RPMI7951 (cell line): ENCODE measurements at places on chromosomes 4 and X.
A peak's percentile ranks its signal among the peaks of the same experiment; 100 is the strongest.

DNA sequence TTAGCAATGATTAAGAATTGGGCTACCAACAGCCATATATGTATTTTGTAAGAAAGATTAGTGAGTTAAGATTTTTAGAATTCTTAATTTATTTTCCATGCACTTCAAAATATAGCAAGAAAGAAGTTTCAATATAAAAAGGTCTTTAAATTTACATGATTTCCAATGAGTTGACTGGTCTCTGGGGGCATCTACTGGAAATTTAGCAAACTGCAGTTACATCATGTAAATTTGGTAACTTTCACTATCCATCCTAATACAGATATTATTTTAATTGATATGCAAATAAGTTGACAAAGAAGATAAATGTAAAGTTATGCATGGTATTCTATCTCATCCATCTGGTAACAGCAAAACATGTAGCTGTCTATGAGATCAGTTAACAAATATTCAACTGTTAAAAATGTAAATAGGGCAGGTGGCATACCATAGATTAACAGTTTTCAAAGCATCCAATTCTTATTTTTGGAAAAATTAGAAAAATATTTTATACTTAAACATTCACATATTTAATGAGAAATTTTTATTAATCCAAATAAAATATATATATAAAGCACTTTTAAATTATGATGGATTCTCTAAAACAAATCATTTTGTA lies 29.1 kb downstream of the TTC29 start:
- DNase-seq, result peak; percentile 28

GRCh38 chr4:14364953-14365536 lies 637.2 kb upstream of the CPEB2 start:
- DNase-seq, result no peak

- DNase-seq, result no peak
Measured at GRCh38 chr4:14465507-14465906, 536.8 kb upstream of the CPEB2 start.

GRCh38 chr4:115234405-115235093 lies 121.1 kb upstream of the NDST4 start:
- DNase-seq, result no peak

- DNase-seq, result no peak
Measured at GRCh38 chr4:10579648-10580047, 104.9 kb downstream of the CLNK start.

GRCh38 chr4:184402740-184403383 lies 71.5 kb downstream of the IRF2 start:
- DNase-seq, result no peak

DNA sequence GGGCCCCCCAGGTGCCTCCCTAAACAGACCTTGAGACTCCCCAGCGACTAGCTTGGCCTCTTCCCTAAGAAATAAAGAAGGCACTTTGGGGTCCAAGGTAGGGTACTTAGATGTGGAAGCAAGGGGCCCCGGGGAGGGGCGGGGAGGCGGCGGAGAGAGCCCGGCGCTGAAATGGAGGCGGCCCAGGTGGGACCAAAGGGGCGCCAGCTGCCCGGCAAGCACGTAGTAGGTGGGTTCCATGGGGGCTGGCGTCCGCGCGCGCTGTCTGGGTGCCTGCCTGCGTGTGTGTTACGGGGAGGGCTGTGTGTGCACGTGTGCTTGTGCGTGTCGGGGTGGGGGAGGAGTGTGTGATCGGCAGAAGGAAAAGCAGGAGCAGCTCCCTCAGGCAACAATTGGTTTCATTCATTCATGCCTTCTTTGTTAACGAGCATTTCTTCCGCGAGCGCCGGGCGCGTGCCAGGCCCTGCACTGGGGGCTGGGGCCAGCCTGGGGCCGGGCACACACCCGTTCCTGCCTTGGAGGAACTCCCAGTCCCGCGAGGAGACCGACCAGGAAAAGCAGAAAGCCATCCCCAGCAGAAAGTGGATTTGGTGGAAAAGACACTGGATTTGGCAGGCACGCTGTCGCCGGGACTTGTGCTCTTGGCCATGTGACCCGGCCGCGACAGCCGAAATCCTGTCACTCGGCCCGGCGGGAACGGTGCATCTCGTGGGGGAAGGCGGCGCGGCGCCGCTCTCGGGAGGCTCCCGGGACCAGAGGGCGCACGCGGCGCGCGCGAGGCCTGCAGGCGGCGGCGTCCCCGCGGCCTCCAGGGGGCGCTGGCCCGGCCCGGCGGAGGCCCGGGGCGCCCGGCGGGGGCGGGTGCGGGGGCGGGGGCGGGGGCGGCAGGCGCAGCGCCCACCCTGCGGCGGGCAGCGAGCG lies 3.3 kb upstream of the DUSP9 start:
- DNase-seq, result no peak

- no peak for DNase-seq
Measured at GRCh38 chr4:73281396-73281795, 22.8 kb upstream of the ANKRD17 start.

GRCh38 chr4:20422398-20422797 lies 170.7 kb downstream of the SLIT2 start:
- peak; percentile 41 for DNase-seq

GRCh38 chrX:77597511-77597910 lies 150.3 kb downstream of the FGF16 start:
- no peak for DNase-seq

- DNase-seq, result no peak
Measured at GRCh38 chrX:31165241-31166035, 93.6 kb upstream of the FTHL17 start.

GRCh38 chr4:80229590-80229989 lies 32.3 kb downstream of the PRDM8 start:
- DNase-seq, result no peak

DNA sequence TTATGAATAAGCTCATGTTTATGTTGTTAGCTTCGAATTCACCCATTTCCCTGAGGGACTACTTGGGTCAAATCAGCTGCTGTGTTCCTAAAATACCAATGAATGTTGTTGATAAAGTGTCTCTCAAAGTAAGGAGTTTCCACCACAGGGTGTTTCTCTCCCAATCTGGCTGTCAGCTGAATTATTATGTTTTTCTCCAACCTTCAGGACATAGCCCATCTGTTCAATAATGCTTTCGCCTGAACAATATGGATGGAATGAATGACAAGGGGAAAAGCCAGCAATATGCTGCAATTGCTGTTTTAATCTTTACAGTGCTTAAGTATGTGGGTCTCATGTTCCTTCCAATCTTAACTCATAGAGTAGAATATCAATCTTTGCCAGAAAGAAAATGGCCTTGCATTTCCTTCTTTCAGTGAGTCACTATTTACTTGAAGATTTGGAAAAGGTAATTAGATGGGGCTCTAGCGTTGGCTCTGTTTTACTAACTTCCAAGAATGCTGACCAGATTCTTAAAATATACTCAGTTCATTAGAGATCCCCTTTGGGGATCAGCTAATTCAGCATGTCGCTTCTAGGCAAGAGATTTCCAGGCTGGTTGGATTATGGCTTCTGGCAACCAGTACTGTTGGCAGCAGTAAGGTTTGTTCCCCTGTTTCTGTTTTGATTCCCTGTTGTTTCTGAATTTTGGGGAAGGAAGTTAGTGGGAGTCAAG lies 410.5 kb downstream of the PPP3CA start:
- no peak for DNase-seq

GRCh38 chr4:184273166-184274147 lies 55.8 kb upstream of the ENPP6 start:
- DNase-seq, result no peak

DNA sequence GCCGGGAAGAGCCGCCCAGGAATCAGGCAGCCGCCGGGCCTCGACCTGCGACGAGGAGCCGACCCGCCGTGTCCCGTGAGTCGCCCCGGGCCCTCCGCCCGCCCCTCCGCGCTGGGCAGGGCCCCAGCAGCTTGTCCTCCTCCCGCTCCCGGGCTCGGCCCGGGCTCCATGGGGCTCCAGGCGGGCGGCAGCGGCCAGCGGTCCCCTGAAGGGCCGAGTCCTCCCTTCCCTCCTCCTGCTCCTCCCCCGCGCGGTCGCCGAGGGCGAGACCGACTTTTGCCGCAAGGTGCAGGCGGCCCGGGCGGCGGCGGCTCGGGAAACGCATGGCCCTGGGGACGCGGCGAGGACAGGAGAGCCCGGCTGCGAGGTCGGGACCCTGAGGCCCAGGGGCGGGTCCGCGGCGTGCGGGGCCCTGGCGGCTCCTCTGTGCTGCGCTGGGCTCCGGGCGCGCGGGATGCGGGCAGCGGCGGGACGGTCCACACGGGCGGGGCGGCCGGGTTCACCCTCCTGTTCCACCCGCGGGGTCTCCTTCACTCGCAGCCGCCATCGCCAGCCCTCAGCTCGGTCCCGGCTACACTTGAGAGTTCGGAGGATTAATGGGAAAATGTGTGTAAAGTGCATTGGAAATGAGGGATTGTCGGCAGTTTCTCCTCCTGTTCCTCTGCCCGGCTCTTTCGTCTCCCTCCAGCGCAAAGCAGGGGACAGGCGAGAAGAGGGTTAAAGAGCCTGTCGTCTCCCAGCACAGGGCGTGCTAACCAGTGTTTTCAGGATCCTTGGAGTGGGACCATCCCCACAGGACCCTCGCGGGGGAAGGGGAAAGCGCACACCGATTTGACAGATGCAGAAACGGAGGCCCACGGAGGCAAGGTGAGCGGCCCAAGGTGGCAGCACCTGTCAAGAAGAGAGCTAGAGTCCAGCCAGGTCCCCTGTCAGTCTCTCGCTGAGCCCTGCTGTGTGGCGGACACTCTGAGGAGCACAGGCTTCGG lies 16.6 kb upstream of the ZNF718 start:
- no peak for DNase-seq

- DNase-seq, result no peak
Measured at GRCh38 chr4:8131826-8132225, 26.8 kb downstream of the ABLIM2 start.

GRCh38 chr4:46258431-46258830 lies 131.5 kb downstream of the GABRA2 start:
- DNase-seq, result no peak

- DNase-seq, result no peak
Measured at GRCh38 chr4:8905773-8906667, 34.4 kb upstream of the HMX1 start.

DNA sequence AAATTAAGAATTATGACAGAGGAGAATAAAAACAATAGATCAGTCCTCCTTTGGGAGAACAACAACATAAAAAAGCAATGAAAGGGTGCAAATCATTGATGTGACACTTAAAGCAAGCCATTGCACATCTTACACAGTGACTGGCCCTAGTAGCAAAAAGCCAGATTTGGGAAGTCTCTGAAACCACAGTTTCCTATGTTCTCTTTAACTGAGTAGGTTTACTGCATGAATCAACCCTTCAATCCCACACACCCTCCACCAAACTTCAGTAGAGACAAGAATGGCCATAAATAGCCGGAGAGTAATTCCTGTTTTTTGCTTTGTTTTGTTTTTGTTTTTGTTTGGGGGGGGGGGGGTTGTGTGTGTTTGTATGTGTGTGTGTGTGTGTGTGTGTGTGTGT lies 180.8 kb downstream of the VEGFC start:
- DNase-seq, result peak; percentile 28

- no peak for DNase-seq
Measured at GRCh38 chr4:3829956-3830773, 64.0 kb downstream of the ADRA2C start.

- DNase-seq, result no peak
Measured at GRCh38 chr4:59102311-59102710, 1992.1 kb upstream of the IGFBP7 start.

DNA sequence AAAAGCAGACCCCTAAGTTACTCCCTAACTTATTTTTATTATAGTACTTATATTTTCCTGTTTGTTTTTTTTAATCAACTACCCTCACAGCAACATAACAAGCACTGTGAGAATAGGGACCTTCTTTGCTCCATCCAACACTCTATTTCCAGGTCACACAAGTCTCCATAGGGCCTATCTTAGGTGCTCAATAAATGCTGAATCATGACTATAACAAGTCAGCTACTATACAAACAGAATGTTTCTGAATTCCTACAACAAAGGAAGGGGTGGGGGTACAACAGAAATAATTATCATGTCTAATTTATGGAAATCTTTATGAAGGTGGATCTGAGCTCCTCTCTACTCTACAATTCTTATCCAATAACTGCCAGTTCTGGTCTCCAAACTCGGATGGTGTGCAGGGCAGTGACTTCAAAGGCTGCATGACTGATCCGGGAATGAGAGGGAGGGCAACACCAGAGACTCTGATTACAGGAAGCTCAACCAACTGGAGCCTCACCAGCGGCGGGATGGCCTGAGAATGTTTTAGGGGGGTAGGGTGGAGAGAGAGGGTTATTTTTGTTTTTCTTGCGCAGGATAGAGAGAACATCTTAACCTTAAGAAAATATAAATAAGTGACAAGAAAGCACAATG lies 71.1 kb downstream of the HADH start:
- DNase-seq, result peak; percentile 71

DNA sequence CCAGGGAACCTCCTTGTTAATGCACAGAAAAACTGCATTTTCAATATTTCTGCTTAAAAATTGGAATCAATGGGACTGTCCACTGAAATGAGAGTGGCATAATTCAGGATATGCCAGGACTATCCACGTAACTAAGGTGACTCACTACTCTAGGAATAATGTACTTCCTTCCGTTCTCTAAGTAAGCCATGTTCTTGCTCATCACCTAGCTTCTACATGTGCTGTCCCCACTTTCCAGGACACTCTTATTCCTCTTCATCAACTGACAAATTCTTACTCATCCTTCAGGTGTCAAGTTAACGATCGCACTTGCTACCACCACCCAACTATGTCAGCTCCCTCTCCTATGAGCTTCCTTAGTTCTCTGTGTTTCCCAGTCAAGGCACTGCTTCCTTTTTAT lies 342.8 kb upstream of the F9 start:
- DNase-seq, result no peak

GRCh38 chr4:25882226-25882625 lies 19.4 kb upstream of the SEL1L3 start:
- DNase-seq, result no peak

DNA sequence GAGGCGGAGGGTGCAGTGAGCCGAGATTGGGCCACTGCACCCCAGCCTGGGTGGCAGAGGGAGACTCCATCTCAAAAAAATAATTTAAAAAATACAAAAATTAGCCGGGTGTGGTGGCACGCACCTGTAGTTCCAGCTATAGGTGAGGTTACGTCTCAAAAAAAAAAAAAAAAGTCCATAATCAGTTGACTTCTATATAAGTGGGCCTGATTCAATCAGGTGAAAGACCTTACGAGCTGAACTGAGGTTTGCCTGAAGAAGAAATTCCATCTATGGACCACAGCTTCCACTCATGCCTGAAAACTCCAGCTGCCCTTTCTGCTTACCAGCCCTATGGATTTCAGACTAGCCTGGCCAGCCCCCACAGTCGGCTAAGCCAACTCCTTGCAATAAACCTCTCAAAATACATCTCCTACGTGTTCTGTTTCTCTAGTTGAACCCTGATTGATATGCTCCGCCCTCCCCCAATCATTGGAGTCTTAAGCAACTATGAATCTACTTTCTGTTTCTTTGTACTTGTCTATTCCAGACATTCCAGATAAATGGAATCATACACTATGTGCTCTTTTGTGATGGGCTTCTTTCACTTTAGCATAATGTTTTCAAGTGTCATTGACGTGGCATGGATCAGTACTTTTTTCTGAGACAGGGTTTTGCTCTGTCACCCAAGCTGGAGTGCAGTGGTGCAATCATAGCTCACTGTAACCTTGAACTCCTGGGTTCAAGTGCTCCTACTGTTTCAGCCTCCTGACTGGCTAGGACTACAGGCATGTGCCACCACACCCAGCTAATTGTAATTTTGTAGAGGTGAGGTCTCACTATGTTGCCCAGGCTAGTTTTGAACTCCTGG lies 36.6 kb downstream of the SAT1 start:
- DNase-seq, result peak; percentile 44
